Right atrium auricular region (tissue), 2 donors: ENCODE measurements at places on chromosomes 13 and 19. TPM values are rescaled to one million over a fixed set of nuclear protein-coding genes. Genes with fewer than 3 reads are reported as not detected.

DMPK gene
- total RNA-seq, result 214 TPM

RASGRP4 gene
- 2.9 TPM for total RNA-seq

SGCG gene
- total RNA-seq, result 88.2 TPM

SLC25A15 gene
- total RNA-seq, result 6.0 TPM

GRCh38 chr13:24252136-24252535 is 57.2 kb upstream of the C1QTNF9 start:
- no peak for DNase-seq

- no peak for DNase-seq
Measured at GRCh38 chr13:110640591-110641029, 25.3 kb downstream of the NAXD start.

DNA sequence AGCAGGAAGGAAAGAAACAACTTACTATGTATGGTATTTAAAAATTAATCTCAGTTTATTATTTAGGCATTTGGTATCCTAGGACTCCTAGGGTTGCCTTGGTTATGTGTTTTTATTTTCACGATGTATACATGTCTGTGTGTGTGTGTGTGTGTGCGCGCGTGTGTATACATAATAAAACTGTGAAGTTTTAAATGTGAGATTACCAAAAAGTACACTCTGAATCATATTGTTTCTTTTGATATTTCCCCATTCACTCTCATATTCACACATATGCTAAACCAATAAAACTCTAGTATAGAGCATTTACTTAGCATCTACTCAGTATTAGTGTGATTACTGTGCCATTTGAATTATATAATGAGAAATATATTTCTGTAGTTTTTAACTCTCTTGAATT is 30.8 kb upstream of the NDFIP2 start:
- no peak for DNase-seq

DNA sequence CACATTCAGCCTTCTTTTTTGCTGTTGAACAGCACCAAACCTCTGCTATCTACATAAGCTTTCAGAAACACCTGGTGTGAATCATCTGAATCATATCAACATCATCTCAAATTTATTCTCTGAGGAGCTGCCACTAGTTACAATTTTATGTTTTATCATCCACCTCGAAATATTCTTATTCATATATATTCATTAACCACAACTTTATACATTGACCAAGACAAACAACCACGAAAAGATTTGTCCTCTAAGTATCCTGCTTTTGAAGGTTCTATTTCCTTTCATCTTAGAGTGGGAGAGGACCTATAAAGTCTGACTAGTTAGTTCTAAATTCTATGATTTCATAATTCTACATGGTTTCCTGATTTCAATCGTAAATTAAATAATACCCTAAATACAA is 18.9 kb downstream of the ESD start:
- DNase-seq, result no peak

GRCh38 chr19:1259876-1260748 is 9.0 kb upstream of the CIRBP start:
- DNase-seq, result no peak
